Hematopoietic multipotent progenitor cell treated with erythropoietin and hydrocortisone succinate and interleukin-3 and kit ligand, for 8 days (in vitro differentiated cells): ENCODE measurements at places on chromosomes 4 and X.
A peak's percentile ranks its signal among the peaks of the same experiment; 100 is the strongest.

GRCh38 chr4:76177709-76178108, 29.5 kb upstream of the NUP54 start:
- DNase-seq = no peak

- DNase-seq = no peak
These were observed 52.5 kb downstream of the POF1B start for GRCh38 chrX:85327060-85327333.

GRCh38 chrX:129719268-129719667, 19.5 kb upstream of the XPNPEP2 start:
- no peak for DNase-seq

GRCh38 chr4:84917869-84918600, 48.5 kb downstream of the WDFY3 start:
- DNase-seq = no peak

- no peak for DNase-seq
These were observed at the start of gene TEX13C for GRCh38 chrX:125319646-125320521. Gene TEX13C, plus strand, starts transcription at chrX:125319871. Its CDS starts 249 bp downstream, at chrX:125320120.

GRCh38 chr4:77154065-77154464, 2.9 kb upstream of the CCNG2 start:
- DNase-seq = no peak

DNA sequence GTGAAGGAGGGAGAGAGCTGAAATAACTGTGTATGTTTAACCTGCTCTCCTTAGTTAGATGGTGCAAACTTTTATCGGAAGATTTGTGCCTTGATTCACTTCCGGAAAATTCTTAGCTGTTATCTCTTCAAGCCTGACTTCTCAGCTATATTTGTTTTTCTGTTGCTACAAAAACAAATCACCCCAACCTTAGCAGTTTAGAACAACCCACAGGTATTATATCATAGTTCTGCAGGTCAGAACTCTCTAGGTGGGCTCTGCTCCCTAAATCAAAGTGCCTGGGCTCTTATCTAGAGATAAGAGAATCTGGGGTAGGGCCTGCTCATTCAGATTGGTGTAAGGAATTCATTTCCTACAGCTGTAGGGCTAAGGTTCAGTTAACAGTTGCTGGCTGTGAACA, 15.1 kb upstream of the CEP135 start:
- no peak for DNase-seq

GRCh38 chr4:107035819-107036583, at the start of gene DKK2:
Gene DKK2, minus strand, starts transcription at chr4:107036313. Its CDS starts 722 bp downstream, at chr4:107035591.
- no peak for DNase-seq

- no peak for DNase-seq
These were observed 16.2 kb upstream of the WDR19 start for GRCh38 chr4:39166177-39166576.

- DNase-seq = no peak
These were observed 64.7 kb downstream of the TMEM156 start for GRCh38 chr4:38967260-38968095.

DNA sequence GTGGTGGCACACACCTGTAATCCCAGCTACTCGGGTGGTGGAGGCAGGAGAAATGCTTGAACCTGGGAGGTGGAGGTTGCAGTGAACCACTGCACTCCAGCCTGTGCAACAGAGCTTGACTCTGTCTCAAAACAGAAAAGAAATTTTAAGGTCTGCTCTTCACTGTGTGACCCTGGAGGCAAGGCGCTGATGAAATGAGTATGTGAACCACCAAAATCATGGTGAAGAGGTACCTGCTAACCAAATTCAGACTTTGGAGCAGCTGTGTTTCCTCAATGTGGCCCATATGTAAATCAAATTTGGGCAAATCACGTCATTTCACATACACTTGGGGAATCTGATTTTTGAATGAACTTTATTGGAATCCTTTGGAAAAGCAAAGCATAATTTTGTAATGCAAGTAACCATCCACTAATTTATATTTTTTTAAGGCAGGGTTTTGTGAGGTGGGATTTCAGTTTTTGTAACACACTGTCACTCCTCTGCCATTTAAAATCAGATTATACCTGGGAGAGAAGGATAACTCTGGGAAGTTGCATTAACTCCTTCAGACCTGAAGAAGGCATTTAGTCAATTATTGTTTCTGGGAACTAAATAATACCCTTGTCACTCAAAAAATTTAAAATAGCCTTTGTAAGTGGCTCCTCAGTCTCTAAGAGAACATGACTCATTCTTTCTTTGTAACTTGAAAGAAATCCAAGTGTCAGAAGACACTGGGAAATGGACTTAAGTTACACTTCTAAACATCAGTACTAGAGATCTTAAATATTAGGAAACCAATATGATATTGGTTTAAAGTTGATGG, 24.0 kb downstream of the DOCK11 start:
- DNase-seq = no peak

DNA sequence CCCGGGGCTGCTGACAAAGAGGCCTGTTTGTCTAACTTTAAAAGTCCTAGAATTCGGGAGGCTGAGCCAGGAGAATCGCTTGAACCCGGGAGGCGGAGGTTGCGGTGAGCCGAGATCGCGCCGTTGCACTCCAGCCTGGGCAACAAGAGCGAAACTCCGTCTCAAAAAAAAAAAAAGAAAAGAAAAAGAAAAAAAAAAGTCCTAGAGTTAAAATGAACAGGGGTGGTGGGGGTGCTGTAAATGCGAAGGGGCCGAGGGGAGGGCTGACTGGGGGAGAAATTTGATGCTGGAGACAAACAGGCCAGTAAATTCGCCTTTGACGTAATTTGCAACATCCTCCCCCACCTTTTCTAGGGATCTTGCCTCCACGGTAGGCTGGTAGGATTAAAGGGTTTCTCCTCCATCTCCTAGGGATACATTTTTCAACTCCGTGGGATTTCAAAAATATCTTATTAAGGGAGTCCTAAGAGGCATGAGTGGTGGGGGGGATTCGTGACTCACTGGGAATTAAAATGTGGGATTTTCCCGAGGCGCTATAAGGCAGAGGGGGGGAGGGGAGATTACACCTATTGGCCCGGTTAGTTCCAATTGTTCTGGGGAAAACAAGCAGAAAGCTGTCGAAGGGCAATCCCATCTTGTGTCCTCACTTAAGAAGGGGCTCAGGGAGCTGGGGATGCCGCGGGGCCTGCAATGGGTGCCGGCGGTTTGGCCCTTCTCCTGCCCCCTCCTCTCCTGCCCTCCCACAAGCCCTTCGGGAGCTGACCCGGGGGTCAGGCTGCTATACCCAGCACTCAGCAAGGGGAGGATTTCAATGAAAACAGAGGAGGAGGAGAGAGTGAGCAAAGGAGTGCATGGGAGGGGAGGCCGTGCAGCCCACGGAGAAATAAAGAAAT, 3.0 kb upstream of the BCOR start:
- no peak for DNase-seq

DNA sequence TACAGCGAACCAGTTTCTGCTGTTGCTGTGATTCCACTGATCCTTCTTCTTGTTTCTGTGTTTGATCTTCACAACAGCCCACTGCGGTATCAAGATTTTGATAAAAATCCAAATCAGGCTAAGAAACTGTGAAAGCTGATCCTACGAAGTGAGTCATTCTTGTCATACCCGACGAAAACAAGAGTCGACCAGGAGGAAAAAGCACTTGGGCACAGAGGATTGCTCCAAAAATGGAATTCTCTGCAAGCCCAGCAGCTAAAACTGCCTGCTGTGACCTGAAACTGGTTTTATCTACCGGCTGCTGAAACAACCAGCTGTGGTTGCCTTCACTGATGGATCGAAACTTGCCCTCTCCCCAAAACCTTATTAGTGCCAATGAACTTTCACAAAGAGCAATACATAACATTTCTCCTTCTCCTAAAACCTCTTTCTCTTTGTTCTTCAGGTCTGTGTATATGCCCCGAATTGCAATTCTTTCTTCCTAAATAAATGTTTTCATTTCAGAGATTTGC, 607.0 kb upstream of the PRKX start:
- DNase-seq = no peak

GRCh38 chr4:63728480-63729177, 680.6 kb downstream of the TECRL start:
- DNase-seq = no peak

DNA sequence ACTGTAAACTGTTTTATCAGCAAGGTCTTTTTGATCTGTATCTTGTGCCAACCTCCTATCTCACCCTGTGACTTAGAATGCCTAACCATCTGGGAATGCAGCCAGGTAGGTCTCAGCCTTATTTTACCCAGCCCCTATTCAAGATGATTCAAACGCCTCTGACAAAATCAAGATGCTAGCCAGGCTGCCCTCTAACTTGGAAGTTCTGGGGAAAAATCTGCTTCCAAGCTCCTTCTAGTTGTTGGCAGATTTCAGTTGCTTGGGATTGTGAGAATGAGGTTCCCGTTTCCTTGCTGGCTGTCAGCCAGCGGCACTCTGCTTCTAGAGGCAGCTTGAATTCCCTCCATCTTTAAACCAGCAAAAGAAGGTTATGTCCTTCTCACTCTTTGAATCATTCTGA, 34.7 kb downstream of the LUZP4 start:
- no peak for DNase-seq

GRCh38 chr4:143336781-143337599, at the start of gene GAB1:
Gene GAB1, plus strand, starts transcription at chr4:143336876. Its CDS starts 313 bp downstream, at chr4:143337189.
- DNase-seq = peak; percentile 85

- DNase-seq = no peak
These were observed 3.4 kb downstream of the FAM149A start for GRCh38 chr4:186107947-186108346.

- DNase-seq = no peak
These were observed 101.5 kb upstream of the UGT8 start for GRCh38 chr4:114497116-114497515.

GRCh38 chrX:33434256-33435092, 223.1 kb upstream of the DMD start:
- DNase-seq = peak; percentile 22

GRCh38 chr4:120008957-120009356, 57.7 kb downstream of the MAD2L1 start:
- no peak for DNase-seq

DNA sequence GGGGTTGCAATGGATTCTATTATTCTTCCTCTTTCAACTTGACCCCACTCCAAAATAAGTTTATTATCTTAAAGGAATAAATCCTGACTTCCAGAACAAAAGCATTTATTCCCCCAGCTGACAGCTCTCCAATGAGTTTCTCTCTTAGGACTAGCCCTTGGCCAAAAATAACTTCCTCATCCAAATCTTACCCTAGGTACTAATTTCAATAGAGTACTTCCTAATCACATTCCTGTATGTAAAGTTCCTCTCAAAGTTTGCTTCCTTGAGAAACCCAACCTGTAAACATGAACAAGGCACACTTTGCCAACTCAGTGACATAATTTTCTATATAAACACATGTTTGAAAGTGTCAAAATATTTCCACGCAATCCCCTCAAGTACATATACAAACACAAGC, 671.2 kb upstream of the GALNTL6 start:
- no peak for DNase-seq

DNA sequence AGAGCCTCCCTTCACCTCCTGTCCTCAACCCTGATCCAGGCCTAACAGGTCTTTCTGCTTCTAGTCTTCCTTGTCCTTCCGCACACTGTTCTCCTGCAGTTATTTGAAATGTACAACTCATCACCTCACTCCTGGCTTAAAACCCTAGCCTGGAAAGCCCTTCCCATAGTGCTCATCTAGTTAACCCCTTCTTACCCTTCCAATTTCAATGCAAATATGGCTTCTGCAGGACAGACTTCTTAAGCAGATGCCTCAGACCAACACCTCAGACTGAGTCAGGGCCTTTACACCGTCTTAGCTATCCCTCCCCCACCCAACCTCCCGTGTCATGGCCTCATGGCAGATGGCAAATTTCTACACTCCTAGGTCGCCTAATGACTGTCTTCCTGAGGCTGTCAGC, 130.4 kb downstream of the BCOR start:
- DNase-seq = no peak

DNA sequence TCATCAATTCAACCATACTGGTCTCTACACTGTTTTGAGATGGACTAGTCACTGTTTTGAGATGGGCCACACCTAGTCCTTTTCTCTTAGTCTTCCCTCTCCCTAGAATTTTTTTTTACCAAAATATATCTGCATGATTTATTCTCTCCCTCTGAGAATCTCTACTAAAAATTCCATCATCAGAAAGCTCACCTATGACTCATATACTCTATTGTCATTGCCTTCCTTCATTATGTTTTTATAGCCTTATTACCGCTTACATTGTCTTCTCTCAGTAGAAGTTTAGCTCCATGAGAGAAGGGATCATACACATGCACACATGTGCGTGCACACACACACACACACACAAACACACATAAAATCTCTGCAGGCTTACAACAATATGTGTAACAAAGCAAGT, 303.6 kb downstream of the PCDH10 start:
- no peak for DNase-seq

GRCh38 chr4:173930329-173930967, 353.0 kb downstream of the FBXO8 start:
- no peak for DNase-seq

- DNase-seq = no peak
These were observed 297.2 kb upstream of the LDB2 start for GRCh38 chr4:17195461-17196275.

DNA sequence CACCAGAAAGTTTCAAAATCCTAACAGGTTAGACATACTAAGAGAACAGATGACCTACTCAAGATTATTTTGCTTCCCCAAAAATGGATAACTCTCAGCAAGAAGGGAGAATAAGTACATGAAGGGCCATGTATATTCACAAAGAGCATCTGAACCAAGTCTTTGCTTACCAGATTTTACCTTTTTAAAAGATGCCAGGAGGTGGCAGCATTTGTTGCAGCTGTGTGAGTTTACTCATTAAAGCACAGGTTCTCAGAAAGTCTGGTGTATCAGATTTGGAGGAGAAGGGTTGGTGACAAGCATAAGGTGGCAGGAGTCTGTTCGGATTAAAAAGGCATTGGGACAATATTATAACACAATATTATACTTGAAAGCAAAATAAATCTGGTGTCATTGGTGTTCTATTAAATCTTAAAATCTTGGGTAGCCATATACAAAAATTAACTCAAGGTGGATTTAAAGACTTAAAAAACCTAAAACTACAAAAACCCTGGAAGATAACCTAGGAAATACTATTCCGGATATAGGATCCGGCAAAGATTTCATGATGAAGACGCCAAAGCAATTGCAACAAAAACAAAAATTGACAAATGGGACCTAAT, 51.3 kb upstream of the NFKB1 start:
- peak; percentile 85 for DNase-seq

DNA sequence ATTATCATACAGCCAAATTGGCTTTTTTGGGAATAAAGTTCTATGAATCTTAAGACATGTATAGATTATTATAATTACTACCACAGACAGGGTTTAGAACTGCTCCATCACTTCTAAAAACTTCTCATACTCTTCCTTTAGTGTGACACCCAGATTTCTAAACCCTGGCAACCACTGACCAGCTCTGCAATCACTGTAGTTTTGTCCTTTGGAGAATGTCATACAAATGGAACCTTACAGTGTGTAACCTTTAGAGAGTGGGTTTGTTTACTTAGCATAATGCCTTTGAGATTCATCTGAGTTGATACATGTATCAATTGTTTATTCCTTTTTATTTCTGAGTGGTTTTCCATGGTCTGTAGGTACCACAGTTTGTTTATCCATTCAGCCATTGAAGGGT, 95.0 kb downstream of the TMEM164 start:
- DNase-seq = no peak
